NCI-H524 (cell line): ENCODE measurements at places on chromosomes 3 and 15.

DNA sequence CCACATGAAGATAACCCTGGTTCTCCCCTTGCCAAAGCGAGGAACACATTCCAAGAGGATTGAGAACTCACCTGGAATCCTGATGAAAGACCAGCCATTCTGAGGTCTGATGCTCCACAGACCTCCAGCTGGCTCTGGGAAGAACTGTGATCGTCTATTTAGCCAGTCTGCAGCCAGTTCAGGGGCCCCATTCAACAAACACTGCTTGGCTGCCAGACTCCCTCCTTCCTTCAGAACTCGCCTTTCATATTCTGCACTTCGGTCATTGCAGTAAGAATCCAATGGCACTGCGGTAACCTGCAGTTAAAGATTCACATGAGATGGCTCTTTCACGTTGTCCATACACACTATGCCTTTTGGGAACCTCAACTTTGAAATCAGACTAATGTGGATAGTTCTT is 67.6 kb downstream of the CHAC1 start:
- DNase-seq: no peak

DNA sequence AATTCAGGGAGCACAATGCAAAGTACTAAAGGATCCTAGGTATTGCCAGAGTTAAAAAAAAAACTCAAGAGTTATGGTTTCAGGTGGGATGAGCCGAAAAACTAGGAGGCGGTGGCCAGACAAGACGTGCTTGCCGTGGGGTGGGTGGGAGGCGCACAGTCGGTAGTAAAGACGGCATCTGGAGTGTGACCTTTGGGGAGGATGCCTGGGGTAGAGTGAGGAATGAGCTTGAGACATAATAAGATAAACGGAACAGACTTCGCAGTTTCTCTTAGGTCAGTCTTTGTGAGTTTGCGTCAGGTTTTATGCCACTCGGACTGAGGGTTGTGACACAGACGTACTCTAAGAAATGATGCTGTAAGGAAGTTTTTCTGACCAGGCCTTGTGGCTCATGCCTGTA is 139.6 kb downstream of the LRRK1 start:
- DNase-seq: no peak

- DNase-seq: no peak
These were observed 49.2 kb downstream of the FAH start for GRCh38 chr15:80202016-80202315.

- DNase-seq: peak; percentile 28
These were observed 136.5 kb upstream of the MLF1 start for GRCh38 chr3:158434412-158435038.

DNA sequence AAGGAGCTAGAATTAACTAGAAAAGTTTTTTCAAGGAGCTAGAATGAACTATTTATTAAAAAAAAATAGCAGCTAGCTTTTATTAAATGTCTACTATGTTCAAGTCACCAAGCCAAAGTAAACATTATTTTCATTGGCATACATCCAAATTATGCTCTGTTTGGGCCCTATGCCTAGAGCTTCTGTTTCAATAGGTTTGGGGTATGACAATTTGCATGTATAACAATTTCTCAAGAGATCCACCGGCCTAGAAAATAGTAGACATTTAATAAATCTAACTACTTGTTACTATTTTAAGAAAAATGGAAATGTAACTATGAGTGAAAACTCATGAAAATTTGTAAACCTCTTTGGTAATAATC is 8.0 kb downstream of the GABRR3 start:
- DNase-seq: peak; percentile 46

DNA sequence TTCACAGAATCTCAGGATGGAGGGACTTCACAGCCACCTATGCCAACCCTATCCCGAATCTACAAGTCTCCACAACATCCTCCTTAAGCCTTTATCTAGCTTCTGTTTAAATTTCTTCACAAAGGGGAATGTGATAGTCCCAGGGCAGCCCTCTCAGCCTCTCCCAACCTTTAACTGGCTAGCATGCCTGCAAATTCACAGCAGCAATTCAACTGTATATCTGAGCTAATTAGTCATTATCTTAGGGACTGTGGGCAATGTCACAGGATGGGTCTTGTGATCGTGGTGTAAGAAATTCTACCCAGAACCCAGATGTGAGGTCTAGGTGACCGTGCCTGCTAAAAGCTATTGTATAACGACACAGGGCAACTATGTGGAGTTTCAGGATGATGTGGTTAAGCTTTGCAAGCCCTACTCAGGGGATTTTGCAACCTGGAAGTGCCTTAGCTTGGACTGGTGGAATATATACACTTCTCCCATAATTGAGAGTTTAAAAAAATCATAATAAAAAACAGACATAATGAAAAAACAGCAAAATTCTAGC is 65.5 kb upstream of the FBN1 start:
- no peak for DNase-seq

- no peak for DNase-seq
These were observed 8.3 kb downstream of the ARL14 start for GRCh38 chr3:160685144-160685766.

- DNase-seq: no peak
These were observed 416.1 kb downstream of the ERC2 start for GRCh38 chr3:56052188-56052587.

DNA sequence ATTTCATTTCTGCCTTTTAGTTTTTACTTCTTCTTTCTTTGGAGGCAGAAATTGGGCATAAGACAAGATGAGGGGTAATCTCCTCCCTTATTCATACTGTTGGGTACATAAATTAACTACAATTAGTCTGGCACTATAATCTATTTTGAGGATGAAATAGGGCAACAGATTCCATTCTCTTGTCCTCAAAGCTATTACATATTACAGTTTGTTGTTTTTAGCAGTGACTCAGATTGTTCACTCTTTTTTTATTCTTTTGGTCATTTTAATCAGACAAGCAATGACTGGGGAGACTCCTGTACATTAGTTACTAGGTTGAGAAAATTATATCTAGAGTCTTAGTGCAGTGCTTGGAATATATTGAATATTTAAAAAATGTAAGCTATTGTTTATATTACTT is 556.0 kb downstream of the OTOL1 start:
- DNase-seq: no peak

DNA sequence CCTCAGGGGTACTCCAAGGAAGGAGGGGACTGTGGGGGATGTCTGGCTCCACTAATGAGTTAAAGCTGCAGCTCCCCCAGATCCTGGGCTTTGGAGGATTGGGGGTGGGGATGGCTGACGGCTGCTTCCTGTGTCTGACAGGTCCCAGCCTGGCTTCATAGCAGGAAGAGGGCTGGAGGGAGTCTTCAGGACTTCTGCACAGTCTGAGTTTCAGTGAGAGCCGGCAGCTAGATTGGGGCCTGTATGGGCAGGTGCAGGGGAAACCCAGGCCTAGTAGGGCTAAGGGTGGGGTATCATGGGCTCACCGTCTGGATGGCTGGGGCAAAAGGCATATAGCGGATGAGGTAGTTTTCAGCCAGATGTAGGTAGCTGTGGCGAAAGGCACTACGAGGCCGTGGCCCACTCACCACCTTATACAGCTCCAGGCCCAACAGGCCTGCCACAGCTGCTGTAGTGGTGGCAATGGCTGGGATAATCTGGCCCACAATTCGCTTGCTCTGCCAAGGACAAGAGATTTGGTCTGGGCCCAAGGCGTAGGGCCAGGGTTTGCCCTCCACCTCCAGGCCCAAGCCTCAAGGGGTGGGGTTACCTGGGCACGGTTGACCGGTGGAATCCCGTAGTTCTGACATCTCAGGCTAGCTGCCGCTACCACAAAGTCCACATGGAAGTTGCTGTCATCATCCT is 4.5 kb downstream of the INKA1 start:
- no peak for DNase-seq

DNA sequence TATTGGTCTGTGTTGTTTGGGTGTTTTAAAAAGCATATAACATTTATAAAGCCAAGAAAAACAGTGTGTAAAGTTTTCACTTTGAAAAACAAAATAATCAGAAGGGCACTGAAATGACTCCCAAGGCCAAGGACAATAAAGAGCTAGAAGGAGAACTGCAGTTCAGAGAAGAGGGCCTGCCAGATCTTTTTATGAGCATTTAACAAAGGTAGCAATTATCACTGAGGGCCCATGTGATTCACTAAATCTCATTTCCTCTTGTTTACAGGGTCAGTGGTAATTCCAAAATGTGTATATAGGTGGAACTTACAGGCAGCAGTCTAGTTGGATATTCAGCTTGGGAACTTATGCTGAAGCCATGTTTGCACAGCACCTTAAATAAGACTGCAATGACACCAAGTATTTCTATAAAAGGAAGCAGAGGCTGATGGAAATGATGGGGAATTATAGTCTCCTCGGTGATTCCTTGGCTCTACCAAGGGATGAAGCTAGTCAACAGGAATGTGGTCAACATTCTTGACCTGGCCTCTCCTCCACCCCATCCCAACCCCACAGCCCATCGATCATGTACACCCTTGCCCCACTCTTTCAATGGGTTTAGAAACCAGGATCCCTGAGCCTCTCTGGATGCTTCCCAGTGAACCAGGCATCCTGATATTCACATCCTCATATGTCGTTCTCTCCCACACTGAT is 54.4 kb upstream of the THUMPD3 start:
- no peak for DNase-seq

DNA sequence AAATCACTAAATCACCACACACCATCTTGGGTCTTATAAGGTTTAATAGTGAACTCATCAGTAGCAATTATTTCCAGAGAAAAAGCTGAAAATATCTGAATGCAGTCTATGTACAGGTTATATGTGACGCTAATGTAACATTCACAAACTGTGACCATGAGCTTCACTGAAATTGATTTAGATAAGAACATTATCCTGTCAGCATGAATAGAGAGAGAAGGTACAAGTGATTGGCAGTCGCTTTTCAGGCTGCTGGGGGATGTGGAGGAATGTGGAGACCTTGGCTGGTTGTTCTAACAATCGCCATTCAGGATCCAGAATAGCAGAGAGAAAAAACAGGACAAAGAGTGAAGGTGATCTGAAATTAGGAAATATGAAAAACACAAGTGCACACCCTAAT is 98.1 kb downstream of the CADPS start:
- DNase-seq: no peak

- no peak for DNase-seq
These were observed 39.9 kb downstream of the IFT57 start for GRCh38 chr3:108182339-108182738.

- DNase-seq: no peak
These were observed 69.0 kb downstream of the ANKRD28 start for GRCh38 chr3:15728766-15729165.

DNA sequence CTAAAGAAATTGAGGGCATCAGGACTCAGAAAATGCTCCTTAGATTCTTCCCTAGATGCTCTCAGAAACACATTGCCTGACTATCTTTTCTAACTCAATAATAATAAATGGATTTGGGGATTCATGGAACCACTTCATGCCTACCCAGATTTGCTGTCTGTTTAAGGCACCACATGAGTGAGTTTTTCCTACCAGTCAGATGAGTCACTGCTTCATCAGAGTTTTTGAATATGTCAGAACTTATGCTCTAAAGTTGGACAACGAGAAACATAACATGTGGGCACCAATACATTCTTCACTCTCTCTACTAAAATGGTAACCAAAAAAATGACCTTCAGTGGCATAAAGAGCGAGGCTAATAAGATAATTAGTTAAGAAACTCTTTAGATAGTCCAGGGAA is 1135.1 kb downstream of the TUSC7 start:
- no peak for DNase-seq

DNA sequence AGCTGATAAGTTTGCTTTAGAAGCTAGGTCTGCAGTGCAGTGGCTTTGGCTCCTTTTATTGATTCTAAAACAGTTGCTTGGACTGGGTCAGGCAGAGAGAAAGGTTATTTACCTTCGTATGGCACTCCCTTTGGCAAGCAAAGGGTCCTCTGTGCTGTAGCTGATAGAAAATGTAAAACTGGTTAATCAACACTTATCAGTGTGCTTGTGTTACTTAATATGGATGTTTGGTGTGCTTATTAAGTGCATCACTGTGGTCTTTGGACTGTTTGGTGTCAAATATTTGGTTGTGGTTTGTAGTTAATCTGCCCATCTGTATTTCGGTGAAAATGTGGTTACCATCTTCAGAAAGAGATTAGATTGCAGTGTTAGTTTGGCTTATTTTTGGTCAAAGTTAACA is 16.0 kb downstream of the UBE2E2 start:
- DNase-seq: no peak

DNA sequence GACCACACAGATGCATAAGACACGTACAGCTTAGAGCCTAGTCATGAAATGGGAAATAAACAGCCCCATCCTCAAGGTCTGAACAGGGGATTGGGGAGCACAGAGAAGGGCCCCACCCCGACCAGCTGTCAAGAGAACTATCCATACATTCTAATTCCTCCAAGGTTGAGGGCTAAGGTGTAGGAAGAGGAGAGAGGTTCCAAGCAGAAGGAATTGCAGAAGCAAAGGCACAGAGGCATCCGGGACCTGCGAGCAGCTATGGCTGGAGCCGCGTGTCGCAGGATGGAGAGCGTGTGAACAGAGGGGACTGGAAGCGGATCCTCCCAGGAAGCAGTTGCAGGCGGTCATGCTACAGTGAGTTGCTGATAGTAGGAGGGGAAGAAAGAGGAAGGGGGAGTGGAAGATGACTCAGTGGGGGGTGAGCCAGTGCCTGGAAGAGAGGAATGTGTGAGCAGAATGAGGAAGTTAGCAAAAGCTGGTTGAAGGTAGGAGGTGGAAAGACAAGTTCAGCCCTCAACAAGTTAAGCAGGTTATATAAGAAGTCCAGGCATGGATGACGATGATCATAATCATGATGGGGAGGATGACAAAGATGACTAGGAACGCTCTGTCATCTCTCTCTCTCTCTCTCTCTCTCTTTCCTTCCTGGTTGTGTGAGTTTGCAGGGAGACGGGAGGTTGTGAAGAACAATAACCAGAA is 89.7 kb downstream of the LIPC start:
- DNase-seq: peak; percentile 83

GRCh38 chr3:186012137-186012536 is 74.3 kb upstream of the TRA2B start:
- no peak for DNase-seq

DNA sequence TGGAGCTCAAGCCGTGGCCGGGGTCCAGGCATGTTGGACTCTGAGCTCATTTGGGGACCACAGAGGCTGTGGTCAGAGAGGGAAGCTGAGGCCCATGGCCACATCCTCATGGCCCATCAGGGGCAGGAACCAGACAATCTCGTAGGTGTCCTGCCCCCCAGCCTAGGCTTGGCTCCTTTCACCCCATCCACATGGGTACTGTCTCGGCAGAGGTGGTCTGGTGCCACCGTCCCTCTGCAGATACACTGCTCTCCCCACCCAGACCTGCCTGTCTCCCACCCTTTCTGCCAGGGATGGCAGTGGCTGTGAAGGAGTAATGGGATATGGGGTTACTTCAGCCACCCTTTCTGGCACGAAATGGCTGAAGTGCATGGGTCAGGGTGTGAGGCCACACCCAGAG is 7.9 kb downstream of the PRSS50 start:
- no peak for DNase-seq

- peak; percentile 58 for DNase-seq
These were observed 1.1 kb upstream of the GABRB3 start for GRCh38 chr15:26773917-26774316.
